ENCODE measurements at places on chromosomes 2 and 18.

DNA sequence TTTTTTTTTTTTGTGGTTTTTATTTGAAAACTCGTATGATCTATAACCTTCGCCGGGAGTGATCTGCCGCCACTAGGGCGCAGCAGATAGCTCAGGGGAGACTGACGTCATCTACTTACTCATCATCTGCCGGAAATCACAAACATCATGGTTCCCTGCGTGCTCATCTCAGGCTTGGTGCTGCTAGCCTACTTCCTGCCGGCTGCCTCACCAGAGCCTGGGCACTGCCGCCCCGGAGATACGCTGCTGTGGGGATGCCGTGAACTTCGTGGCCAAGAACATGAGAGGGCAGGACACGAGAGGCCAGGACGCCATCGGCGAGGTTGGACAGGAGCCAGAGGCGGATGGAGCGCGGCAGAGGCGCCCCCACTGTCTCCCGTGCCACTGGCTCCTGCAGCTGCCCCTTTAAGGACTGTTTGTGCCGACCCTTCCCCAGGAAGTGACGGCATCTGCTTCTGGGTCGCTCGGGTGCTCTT is 68.8 kb downstream of the DOK6 start:
- DNase-seq: no peak

DNA sequence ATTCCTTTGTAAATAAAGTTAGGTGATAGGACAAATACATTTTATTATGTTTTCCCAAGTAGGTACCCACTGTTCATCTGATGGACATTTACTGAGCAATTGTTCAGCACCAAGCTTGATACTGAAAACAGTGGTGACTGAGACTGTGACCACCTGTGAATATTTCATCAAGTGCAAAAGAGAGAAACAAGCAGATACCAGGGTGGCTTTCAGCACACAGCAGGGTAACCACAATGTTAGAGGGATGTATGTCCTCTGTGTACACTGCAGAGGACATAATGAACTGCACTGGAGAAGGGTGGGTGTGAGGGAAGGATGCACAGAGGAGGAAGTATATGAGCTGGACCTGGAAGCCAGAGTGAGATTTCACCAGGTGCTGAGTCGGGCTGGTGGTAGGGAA is 411.8 kb downstream of the RAD51AP2 start:
- DNase-seq: no peak

- peak; percentile 14 for DNase-seq
Measured at GRCh38 chr2:14633061-14633460, 544 bp downstream of the LRATD1 start.

DNA sequence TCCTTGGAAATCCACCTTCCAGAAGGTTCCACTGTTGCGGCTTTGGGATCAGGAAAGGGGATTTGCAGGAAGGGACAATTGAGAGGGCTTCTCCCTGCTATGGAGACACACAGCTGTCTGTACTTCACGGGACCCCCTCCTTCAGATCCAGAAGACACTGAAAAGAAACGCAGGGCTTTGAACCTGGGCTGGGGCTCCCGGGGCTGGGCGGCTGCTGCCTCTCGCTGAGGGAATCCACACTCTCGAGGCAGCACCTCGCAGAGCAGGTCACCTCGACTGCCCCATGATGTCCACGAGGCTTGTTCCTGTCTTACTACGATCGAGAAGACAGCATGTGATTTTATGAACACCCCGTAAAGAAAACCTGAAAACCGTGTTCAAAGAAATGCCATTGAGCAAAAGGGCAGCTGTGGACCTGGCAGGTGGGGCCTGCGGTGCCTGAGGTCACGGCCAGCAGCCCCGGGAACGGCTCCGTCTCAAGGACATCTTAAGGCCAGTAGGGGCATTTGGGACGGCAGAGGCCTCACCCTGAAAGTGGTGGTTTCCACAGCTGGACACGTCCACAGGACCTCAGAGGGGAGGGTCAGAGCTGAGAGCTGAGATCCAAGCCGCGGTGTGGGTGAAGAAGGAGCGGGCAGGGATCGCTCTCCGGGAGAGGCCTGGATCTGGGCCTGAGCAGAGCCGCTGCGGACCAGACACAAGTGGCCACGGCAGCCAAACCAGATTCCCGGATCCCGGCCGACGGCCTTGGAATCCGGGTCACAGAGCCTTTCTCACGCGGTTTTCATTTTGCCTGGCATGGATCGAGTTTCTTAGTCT is 165.7 kb downstream of the RTP5 start:
- no peak for DNase-seq

DNA sequence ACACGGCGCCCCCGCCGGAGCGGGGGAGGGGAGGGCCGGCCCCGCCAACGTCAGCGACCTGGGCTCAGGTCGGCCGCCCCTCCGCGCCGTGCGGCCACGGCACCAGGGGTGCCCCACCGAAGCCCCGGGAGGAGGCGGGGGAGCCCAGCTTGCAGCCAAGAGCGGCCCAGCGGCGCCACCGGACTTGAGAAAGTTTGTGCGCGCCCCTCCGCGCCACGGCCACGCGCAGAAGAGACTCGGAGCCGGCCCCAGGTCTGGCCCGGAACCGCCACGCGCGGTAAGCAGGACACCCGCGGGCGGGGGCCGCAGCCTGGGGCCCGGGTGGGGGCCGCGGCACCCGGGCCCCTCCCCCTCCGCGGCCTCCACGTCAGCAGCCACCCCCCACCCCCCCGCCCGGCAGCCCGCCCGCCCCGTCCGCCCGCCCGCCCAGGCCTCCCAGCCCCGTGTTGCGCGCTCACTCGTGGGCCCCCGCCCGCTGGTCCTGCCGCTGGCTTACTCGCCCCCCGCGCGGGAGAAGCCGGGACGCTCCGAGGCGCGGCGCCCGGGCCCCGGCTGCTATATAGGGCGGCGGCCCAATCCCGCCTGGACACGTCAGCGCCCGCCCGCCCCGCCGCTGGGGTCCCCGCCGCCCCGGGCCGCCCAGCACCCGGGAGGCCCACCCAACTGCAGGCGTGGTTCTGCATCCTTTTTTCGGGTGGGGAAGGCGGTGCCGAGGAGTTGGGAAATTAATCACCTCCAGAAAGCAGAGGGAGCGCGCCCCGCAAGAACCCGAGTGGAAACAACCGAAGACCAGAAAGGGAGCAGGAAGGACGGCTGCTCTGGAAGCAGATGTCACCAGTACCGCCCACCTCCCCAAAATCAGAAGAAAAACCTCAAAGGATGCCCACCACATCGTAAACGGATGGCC is 42.9 kb downstream of the HDLBP start:
- DNase-seq: peak; percentile 33

DNA sequence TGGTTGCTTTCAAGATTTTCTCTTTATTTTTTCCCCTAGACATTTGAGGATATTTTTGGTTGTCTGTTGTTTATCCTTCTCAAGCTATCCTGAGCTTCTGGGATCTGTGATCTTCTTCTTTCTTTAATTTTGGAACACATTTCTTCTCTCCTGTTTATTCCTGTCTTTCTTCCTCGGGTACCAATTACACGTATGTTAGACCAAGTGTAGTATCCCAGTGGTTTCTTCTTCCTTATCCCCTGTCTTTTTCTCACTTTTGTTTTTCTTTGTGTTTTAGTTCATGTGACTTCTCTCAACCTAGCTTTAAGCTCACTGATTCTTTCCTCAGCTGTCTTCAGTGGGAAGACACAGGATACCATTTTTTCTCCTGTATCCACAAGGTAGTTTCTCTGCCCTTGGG is 120.0 kb downstream of the GALR1 start:
- DNase-seq: no peak

DNA sequence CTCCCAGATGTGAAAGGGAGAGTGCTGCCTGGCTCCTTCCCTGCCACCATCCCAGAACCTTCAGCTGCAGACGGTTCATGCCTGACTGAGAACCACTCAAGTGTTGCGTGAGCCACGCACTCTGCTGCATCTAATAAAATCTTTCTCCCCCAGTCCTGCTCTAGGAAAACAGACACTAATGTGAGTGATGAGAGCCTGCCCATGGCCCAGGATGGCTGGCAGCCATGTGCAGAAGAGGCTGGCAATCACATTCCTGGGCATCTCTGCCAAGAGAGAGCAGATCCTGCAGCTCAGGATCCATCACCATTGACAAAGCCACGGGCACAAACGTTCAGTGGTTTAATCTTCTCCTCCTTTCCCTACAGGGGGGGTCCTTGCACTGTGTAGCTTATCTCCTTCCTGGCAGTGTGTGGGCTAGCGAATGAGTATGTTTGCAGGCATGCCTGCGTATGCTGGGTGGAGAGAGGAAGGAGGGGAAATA is 477.5 kb downstream of the SLC4A3 start:
- no peak for DNase-seq

- DNase-seq: no peak
Measured at GRCh38 chr18:71844814-71845213, 699.3 kb downstream of the CBLN2 start.

GRCh38 chr2:182496596-182496995 is 69.8 kb upstream of the PDE1A start:
- no peak for DNase-seq

- DNase-seq: no peak
Measured at GRCh38 chr2:26268213-26268612, 23.5 kb downstream of the HADHB start.

DNA sequence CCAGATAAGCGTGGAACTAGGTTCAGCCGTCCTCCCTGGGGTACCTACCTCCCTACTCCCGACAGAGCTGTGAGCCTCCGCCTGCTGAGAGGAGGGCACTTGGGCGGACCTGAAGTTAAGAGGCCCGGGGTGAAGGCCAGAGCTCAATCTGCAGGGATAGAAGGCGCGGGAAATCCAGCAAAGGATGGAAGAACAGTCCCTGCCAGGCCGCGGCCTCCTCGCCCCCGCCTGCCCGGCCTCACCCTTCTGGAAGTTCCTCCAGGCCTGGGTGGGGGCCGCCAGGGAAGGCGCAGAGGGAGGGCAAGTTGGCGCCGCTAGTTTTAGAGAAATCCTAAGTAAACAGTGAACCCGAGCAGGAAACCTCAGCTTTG is 13.0 kb downstream of the EN1 start:
- DNase-seq: no peak

GRCh38 chr2:64134813-64135212 is 9.4 kb downstream of the PELI1 start:
- no peak for DNase-seq

GRCh38 chr2:54979321-54980044 is 70.8 kb downstream of the RTN4 start:
- no peak for DNase-seq

DNA sequence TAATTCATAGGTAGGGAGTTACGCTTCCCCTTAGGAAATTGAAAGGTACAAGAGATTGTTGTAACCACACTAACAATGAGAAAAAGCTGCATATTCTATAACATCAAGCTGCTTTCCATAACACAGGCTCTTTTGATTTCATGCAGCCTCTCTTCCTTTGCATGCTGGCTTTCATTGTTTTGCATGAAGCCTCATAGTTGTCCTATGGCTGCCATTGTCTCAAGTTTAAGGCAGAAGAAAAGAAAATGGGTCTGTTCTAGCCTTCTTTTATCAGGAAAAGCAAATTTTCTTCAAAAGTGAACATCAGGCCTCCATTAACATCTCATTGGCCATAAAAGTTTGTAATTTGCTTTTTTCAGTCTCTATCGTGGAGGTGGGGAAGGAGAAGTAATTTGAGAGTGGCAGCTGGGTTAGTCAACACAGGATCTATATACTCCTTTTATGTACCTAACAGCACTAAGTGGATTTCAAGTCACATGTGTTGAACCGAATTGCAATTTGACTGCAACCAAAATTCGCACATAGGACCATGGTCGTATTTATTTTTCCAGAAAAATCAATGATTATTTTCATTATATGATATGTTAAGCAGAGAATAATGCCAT is 248.5 kb upstream of the RND3 start:
- DNase-seq: no peak

- no peak for DNase-seq
Measured at GRCh38 chr2:122565364-122565763, 809.9 kb downstream of the TSN start.

GRCh38 chr2:209579230-209579749 is 155.4 kb downstream of the MAP2 start:
- peak; percentile 3 for DNase-seq

DNA sequence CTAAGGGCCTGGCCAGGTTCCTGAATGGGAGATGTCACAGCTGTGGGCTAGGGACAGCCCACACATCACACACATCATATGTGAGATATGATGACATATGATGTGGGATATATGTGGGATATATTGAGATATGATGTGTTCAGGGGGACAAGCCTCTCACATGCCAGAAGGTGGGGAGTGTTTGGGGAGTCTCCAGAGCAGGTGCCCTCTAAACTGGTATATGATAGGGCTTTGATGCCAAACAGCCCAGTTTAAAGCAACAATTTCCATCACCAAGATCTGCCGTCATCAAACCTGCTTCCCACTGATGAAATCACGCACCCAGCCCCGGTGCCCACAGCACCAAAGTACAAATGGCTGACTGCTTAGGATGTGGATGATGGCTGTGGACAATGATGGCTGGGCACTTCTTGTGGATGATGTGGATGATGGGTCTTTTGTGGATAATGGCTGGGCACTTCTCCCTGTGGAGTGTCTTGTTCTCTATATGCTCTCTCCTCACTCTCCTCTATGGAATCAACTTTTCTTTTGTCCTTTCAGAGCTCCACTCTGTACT is 50.9 kb downstream of the FBLN7 start:
- DNase-seq: no peak

GRCh38 chr2:79011496-79011895 is 14.0 kb upstream of the REG3G start:
- DNase-seq: no peak

DNA sequence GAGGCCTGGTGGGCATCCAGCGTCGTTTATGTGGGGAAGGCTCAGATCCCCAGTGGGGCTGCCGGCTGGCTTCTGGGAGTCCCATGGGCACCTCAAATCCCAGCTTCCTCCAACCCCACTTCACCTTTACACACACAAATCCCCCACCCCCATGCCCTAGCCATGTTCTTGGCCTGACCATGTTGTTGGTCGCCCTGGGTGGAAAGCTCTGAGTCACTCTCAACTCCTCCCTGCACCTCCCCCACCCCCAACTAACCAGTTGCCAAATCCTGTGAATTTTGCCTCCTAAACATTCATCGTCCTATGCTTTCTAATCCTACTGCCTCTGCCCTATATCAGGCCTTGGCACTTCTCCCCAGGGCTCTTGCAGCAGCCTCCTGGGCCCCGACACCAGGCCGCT is 6.4 kb downstream of the TNS1 start:
- no peak for DNase-seq

DNA sequence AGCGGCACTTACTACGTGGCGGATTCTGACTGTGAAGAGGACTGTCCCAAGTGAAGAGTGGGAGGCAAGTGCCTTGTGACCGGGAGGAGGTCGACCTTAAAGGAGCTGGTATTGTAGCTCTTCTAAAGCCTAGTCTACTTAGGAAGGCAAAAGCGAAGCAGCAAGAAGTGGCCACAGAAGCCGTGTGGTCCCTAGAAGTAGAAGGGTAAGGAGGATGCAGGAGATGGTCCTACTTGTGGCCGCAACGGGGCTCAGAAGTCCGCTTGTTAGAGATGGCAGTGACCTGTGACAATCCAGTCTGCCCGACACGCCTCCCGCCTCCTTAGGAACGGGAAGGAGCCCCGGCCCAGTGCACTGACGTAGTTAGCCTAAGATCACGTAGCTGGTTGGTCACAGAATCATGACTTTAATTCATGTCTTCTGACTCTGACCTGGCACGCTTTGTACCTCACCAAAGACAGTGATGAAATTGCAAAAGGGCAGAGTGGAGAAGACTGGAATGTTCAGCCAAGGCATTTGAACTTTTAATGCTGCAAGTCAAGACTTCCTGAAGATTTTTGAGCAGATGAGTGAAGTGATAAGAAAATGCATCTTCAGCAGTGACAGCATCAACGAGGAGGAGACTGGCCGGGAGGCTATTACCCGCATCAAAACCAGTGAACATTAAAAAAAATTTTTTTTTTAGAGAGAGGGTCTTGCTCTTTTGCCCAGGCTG is 749 bp upstream of the EIF2AK3 start:
- peak; percentile 87 for DNase-seq
